CD4-positive, alpha-beta T cell treated with Interleukin-21 for 1 hour (primary cell): ENCODE measurements at places on chromosomes 1 and 21.
A peak's percentile ranks its signal among the peaks of the same experiment; 100 is the strongest.

DNA sequence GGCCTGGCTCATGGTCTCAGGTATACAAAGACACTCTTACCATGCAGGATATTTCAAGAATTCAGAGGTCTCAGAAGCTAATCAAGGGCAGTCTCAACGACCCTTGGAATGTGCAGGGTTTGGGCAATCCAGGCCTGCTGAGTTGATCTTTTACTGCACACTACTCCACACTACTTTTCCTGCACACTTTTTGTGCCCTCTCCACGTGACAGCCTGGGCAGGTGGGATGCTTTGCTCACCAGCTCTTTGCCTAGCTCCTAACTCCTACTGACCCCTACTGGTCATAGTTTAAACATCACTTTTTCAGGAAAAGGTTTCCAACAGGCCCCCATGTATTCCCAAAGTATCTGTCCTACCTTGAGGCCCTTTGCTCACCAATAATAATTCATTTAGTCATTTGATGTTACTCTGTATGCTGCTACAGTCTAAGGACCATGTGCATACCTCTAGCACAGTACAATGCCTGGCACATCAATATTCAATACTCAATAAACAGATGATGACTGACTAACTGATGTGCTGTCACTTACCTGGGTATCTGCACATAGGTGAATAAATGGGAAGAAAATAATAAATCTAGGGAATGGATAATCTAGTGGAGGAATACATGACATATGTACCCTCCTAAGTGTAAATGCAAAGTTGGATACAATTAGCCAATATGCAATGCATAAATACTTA lies 9.6 kb downstream of the DUSP23 start:
- peak; percentile 36 for DNase-seq

DNA sequence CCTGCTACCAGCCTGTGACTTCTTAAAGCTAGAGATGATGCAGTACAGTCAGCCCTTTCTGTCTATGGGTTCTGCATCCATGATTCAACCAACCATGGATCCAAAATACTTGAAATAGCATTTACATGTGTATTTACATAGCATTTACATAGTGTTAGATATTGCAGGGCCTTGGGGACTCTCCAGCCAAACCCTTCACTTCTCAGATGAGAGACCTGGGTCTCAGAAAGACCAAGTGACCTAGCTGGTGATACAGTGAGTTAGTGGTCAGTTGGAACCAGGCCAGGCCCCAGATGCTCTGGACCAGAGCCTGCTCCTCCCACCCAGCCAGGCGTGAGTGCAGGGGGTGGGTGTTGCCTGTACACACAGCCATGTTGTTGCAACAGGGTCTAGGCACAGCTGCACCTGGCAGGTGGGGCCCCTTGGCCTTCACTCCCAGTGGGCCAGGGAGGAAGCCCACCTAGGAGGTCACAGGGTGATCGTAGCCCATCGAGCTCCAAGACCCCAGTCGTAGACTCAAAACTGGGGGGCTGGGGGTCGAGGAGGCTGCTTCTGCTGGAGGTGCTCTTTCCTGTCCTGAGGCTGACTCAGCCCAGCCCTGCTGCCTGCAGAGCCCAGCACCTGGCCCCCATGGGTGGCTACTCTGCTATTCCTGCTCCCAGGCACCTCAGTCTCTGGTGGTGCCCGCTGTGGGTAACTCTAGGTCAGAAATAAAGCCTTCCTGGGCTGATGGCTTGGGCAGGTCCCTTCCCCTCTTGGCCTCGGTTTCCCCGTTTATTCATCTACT lies 7.7 kb downstream of the TMEM61 start:
- DNase-seq: no peak

GRCh38 chr1:197692965-197693364 lies 82.3 kb downstream of the DENND1B start:
- DNase-seq: peak; percentile 5

GRCh38 chr1:919271-919872 lies 4.4 kb upstream of the SAMD11 start:
- DNase-seq: no peak

DNA sequence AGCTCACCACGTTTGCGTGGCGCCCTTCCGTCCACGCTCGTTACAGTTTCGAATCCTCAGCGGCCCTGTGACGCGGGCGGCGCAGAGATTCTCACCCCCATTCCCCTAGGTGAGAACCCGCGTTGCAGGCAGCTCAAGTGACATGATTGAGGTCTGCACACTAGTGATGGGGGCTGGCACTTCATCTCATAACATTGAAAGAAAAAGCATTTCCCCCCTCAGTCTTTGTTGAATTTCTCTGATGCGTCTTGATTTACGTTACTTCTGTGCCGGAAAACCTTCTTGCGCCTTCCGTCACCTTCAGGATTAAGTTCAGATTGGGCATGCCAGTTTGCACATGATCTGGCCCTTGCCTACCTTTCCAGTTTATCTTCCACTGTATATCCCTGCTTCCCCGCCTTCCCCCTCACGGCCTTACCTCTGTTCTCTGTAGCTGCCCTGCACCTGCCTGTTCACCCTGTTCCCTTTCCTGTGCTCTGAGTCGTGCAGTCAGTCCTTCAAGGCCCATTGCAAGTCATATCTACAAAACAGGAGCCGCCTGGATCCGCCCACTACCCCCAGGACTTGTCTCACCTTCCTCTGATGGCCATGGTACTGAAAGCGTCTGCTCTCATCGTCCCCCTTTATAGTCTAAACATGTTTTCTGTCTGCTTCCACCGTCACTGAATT lies 1.1 kb downstream of the CTPS1 start:
- DNase-seq: peak; percentile 68

GRCh38 chr1:27004471-27005165 lies 8.0 kb downstream of the TENT5B start:
- DNase-seq: no peak

GRCh38 chr1:23577056-23578004 lies 18.0 kb upstream of the ID3 start:
- DNase-seq: no peak

GRCh38 chr1:161226320-161226711 lies 456 bp downstream of the TOMM40L start:
- DNase-seq: no peak

DNA sequence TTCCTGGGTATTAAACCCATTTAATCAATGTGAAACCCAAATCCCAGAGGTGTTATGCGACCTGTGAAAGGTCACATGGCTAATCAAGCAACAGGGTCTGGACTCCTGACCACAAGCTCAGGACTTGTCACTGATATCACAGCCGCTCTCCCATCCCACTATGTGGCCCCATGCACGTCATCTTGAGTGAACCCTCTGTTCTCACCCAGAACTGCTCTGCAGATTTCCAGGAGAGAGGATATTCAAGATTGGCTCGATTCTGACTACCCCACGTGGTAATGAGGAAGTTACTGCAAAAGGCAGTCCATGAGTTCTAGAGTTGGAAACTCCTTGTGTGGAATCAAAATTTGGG lies 173.5 kb upstream of the ETV3 start:
- DNase-seq: no peak

DNA sequence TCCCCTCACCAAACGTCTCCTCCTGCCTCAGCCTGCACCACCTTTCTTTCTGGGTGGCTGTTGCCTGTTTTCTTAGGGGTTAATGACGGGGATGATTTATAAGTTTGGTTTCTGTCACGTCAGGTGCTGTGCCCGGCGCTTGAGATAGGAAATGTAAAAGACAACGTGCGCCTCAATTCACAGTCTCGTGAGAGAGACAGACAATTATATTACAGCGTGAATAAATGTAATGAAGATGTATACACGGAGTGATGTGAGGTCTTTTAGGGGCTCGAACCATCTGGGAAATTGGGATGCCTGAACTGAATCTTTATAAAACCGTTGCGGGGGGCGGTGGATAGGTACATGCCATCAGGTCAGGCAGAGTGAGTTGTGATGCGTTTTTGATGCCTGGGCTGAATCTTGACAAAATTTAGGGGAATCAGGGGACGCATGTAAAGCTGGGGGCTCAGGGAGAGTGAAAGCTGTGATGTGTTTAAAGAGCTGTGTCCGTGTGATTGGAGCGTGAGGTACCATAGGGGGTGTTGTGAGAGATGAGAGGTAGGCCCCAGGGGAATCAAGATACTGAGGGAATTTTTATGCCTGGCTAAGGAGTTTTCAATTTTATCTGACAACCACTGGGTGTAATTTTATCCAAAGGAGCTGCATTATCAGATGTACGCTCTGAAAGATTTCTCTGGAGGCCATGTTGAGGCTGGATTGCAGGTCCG lies 831 bp downstream of the TIPRL start:
- no peak for DNase-seq

DNA sequence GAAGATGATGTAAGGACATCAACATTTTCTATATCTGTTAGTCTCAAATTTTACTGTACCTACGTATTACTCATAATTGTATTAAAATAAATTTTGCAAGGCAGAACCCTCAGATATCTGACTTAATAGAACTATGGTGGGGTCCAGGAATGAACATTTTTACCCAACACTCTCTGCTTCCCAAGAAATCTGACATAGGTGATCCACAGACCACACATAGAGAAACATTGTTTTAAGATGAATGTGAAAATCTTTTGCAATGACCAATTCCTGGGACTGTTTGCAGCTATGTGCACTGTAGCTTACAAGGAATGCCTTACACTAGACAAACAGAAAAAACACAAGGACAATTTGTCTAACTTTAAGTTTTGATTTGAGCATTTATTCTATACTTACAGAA lies 645.6 kb upstream of the ADGRL2 start:
- no peak for DNase-seq

DNA sequence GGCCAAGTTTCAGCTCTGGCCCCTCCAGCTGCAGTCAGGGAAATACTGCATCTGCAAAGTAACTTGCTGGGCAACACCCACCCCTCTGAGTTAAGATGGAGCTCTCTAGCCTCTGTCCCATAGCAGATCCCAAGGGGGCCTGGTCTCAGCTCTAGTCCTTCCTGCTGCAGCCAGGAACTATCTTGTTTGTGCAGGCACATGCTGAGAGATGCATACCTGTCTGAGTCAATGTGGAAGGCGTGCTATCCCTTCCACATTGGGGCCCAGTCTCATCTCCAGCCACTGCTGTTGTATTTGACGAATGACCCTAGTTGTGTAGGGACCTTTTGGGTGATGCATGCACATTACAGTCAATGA lies 76.4 kb downstream of the CTH start:
- DNase-seq: no peak

DNA sequence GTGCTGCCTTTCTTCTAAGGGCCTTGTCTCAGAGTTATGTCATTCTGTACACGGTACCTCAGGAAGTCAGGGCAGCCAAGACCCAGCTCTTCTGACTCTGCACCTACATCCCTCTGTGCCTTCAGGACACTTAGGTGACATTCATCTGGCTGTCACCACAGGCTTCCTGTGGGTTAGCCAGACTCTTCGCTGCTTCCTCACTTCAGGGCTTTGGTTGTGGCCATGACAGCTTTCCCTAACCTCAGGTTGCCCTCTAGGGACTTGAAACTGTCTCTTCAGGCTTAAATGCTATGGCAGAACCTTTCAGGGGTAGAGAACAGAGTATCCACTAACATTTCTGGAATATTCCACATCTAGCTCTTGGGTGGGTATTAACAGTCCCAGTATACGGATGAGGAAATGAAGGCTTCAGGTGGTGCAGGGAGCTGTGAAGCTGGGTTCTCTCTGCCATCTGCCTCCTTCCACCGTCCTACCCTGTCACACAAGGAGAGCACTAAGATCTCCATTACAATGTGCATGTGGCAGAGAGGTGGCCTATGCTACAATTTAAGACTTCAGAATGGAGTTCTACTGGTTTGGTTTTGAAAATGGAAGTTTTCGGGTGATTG lies 9.9 kb downstream of the TSSK3 start:
- DNase-seq: peak; percentile 82

DNA sequence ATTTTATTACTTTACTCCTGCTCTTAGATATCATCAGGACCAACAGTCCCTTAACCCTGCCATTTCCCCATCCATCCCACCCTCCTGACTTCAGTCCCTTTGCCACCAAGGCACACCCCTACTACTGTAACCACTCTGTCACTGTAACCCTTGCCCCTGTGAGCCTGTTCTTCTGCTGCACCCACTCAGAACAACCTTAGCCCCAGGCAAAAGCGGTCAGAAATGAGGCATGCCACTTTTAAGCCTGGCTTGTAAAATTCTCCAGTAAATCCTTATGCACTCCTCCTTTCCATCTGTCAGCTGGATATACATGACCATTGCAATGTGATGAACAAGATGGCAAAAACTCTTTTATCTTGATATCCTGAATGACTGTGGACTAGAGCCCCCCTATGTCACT lies 555.0 kb upstream of the PLXNA2 start:
- DNase-seq: no peak

GRCh38 chr1:203573730-203574129 lies 52.9 kb upstream of the ATP2B4 start:
- no peak for DNase-seq

DNA sequence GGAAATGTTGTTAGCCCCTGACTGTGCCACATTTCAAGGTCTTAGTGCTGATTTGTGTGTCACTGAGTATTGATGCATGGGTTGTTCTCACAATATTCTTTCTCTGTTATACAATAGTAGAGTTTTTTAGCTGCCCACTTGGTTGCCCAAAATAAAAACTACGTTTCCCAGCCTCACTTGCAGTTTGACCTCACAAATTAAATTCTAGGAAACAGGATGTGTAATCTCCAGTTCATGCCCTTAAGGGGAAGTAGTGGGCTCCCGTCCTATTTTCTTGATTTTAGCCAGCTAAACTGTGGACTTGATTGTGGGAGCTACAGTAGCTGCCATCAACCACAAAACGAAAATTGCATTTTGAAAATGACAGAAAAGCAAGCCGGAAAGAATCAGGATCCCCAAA lies 27.3 kb upstream of the LAMC1 start:
- no peak for DNase-seq
